ENCODE measurements at places on chromosomes 7 and 10.
A peak's percentile ranks its signal among the peaks of the same experiment; 100 is the strongest.

- DNase-seq = no peak
Observed at GRCh38 chr10:122362621-122363020, 11.9 kb upstream of the PLEKHA1 start.

- no peak for DNase-seq
Observed at GRCh38 chr10:72879245-72879644, 14.3 kb upstream of the OIT3 start.

- DNase-seq = peak; percentile 5
Observed at GRCh38 chr10:127243490-127244272, 47.3 kb upstream of the INSYN2A start.

DNA sequence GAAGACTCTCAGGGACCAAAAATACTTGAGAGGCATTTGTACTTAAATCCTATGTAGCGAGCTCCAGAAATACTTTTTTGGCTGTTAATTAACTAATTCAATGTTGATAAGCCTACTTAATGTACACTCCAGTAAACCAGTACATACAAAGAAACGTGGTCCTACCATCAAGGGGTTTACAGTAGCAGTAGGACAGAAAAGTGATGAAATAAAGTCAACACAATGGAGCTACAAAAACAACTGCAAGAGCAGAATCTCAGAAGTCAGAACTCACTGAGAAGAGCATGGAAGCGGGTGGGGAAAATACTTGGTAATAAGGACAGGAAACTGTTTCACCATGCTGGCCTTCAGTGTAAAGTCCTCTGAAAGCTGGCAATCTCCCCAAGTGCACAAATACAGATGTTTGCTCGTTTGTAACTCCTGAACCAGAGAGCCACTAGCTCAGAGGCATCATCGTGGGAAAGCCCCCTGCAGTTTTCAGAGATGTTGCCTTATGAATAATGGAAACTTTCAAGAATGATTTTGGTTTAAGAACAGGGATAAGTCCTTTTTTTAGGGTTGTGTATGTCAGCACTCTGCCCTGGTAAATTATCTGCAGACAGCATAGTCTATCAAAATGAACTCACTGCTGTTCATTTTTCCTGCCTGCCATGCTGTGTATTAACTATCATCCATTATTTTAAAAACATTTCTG is 233.2 kb downstream of the SORCS1 start:
- DNase-seq = no peak

GRCh38 chr10:123766761-123767160 is 100.6 kb downstream of the GPR26 start:
- DNase-seq = no peak

DNA sequence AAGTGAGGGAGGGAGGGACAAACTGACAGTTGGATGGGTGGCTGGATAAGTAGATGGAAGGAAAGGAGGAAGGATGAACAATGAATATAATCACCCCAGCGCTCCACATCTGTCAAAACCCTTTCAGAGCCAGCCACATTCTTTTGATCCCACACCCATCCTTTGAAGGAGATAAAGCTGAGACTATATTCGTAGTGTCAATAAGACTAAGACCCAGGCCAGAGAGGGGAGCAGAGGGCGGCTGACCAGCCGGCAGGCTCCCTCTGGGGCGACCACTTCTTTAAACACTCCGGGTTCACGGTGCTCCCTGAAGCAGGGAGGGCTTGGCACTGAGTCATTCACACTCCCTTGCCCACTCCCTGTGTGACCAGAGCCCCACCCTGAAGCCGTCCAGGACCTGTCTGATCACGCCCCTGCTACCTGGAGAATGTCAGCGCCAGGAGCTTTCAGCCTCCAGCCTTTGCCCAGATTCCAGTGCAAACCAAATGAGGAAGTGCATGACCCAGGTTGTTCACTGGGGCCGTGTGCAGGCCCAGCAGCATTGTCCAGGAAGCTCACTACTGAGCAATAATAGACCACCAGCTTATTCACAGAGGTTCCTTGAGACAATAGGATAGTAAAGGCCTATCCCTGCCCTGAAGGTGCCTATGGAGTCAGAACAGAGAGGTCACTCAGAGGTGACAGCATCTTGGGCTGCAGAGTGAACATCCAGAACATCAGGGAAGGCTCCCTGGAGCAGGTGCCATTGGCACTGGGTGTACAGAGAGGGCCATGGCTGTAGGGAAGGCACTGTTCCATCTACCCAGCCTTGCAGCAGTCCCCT is 34.4 kb downstream of the UNC5B start:
- DNase-seq = no peak
